SHP77 (cell line): ENCODE measurements at places on chromosomes 16 and 17.
A peak's percentile ranks its signal among the peaks of the same experiment; 100 is the strongest.

- DNase-seq = peak; percentile 27
Measured at GRCh38 chr17:75472119-75472518, 15.7 kb downstream of the TMEM94 start.

DNA sequence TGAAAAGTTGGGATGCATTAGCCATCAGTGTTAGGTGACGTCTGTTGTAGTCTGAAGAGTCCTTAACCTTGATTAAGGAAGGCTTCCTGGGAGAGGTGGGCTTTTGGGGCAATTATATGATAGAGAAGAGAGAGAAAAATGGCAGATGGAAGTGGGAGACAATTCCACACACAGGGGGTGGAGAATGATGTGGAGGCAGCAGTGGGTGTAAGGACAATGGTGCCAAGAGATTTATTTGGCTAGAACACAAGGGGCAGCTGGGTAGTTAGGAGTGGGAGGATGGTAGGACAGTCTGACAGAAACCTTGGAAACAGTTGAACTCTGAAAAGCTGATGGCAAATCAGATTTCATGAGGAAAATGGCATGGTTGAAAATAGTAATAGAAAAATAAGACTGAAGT is 10.7 kb upstream of the DUSP14 start:
- no peak for DNase-seq

DNA sequence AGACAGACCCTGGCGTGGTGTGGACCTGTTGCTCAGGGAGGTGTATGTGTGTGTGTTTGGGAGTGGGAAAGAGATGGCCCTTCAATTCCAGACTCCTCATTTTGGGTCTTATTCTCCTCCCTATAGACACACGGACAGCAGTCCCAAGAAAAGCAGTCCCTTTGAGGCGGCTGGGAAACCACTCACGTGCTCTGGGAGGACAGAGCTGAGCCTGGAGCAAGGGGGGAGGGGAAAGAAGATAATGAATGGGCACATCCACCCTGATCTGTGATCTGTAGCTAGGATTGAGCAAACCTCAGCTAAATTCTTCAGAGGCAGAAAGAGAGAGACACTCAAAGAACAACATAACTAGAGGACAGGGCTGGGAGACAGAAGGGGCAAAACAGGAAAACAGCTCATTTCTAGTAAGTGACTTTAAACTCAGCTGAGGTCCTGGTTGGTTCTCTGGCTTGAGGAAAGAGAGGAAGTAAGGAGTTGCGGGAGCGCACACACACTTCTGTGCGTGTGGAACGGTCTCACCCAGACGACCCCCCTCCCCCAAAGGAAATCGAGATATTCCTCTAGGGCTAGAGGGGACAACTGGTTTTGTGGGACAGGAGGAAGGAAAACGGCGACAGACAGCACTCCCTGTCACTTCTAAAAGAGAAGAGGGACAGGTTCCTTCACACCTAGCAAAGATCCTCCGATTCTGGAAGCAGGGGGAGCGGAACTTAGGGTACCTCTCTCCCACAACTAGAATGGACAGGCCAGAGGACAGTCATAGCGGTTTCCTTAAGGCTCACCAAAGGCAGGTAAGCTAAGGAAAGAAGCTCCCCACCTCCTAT is 658 bp downstream of the RAB5C start:
- DNase-seq = no peak

GRCh38 chr16:80804056-80804525 is 307 bp downstream of the CDYL2 start:
- no peak for DNase-seq

DNA sequence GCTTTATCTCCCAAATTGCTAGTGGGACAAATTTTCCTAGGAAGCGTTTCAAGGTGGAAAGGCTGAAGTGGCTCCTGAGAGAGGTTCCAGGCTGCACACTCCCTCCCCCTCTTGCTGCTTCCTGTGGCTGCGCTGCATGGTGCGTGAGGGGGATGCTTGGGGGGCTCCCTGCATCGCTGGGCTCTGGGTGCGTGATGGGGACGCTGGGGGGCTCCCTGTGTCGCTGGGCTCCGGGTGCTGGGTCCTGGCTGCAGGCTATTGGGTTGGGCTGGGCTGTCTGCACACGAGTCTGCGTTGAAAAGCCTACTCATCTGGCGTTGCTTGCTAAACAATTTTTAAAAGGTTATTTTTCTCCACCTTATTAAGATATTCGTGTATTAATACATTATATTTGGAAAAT is 30.1 kb downstream of the NDEL1 start:
- DNase-seq = no peak

DNA sequence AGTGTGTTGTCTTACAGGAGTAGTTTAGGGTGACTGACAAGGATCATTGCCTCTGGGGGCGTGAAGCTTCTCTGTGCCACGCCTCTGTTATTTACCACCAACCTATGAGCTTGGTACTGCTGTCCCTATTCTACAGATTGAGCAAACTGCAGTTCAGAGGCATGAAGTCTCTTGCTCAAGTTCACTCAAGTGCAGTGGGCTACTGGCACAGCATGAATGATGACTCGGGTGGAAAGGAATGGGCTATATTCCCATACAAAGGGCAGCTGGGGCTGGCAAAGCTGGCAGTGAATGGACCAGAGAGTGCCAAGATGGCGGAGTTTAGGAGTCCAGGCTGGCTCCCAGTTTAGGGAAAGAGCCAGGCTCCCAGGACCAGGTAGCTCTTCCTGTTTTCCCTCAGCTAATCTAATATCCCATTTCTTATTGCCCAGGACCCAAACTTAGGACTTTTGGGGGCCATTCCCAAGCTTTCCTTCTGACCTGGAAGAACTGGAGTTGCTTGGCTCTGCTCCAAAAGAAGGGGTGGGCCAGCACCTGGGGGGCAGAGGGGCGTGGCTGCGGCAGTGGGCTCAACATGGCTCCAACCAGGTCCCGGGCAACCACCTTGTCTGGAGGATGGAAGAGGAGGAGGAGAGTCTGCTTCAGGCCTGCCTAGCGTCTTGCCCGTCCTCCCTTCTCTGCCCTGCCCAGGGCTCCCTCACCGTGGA is 12.9 kb downstream of the PLK1 start:
- DNase-seq = no peak

DNA sequence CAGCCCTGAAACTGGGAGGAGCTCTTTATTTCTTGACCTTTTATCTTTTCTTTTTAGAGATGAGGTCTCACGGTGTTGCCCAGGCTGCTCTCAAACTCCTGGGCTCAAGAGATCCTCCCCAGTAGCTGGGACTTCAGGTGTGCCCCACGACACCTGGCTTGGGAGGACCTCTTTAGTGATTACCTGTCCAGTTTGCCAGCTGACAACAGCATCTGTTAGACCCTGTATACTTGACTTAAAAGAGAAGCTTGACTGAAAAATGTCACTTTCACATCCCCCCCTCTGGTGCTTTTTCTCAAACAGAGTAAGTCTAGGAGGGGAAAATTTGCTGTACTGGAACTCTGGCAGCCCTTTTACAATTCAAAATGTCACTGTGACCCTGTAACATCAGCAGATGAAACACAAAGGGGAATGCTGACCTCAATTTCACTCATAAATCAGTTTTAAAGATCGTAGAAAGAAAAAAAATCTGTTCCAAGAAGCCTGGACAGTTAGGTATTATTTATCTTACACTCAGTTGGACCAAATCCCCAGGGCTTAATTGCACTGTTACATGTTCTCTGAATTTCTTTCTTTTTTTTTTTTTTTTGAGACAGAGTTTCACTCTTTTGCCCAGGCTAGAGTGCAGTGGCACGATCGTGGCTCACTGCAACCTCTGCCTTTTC is 1.8 kb upstream of the ERN1 start:
- no peak for DNase-seq

DNA sequence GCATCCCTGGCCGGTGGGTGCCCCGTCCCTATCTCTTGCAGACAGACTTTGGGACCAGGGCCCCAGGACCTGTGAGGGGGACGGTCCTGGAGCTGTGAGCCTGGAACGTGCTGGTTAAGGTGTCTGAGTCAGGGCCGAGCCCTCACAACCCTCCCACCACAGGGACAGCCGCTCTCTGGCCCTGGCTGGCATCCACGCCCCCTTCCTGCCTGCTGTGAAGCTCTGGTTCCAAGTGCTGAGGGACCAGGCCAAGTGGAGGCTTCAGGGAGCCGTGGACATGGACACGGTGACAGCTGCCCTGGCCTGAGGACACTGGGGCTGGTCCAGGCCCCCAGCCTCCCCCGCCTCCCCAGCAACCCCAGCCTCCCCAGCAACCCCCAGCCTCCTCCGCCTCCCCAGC is 6.6 kb downstream of the TSR3 start:
- no peak for DNase-seq

DNA sequence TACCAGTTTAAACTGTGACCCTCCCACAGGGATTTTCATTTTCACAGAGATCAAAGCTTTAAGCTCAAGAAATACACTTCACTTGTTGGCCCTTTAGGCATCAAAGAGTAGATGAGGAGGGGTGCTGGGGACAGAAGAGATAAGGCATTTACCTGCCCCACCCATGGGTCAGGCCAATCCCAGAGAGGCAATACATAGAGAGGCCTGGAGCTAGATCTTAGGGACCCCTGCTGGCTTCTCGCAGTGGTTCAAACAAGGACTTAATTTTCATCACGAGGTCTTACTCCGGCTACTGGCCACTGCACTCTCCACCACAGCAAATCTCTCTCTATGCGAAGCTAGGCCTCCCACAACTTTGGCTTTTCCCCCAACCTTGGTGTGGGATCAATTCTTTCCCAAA is 46.6 kb downstream of the NOG start:
- DNase-seq = no peak

DNA sequence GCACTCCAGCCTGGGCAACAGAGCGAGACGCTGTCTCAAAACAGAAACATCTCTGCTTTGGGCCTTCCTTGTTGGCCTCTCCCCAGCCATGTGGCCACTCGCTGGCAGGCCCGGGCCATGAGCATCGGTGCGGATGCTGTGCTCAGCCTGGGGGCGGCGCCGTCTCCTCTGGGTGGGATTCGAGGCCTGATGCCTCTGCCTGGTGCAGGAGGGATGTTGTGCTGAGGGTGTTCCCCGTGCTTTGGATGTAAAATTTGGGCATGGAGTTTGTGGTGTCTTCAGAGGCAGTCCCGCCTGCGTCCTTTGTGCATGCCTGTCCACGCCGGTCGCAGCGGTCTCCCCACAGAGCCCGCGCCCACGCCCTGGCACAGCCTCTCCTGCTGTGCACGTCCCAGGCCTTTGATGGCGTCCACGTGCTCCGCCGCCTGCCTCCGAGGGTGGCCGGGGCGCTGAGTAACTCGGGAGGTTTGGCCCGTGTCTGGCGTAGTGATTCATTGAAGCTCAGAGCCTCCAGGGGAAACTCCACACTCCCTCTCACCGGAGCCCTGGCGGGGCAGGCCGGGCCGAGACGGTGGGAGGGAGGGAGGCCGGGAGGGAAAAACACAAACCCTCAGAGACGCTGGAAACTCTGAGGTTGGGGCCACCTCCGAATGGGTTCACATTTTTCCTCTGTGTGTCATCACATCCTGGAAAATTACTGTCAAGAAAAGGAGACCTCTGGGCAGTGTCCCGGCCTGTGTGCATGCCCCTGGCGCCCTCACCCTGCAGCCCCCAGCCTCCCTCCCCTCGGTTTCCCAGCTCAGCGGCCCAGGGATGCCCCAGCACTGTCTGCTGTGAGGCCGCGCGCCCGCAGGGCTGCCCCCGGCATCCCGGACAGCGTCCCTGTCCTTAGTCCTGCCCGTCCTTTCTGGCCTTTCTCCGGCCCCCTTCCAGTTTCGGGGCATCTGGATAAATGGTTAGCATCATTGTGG is 19.0 kb downstream of the CENPX start:
- no peak for DNase-seq

GRCh38 chr16:3774156-3774767 is 56.9 kb upstream of the TRAP1 start:
- no peak for DNase-seq

DNA sequence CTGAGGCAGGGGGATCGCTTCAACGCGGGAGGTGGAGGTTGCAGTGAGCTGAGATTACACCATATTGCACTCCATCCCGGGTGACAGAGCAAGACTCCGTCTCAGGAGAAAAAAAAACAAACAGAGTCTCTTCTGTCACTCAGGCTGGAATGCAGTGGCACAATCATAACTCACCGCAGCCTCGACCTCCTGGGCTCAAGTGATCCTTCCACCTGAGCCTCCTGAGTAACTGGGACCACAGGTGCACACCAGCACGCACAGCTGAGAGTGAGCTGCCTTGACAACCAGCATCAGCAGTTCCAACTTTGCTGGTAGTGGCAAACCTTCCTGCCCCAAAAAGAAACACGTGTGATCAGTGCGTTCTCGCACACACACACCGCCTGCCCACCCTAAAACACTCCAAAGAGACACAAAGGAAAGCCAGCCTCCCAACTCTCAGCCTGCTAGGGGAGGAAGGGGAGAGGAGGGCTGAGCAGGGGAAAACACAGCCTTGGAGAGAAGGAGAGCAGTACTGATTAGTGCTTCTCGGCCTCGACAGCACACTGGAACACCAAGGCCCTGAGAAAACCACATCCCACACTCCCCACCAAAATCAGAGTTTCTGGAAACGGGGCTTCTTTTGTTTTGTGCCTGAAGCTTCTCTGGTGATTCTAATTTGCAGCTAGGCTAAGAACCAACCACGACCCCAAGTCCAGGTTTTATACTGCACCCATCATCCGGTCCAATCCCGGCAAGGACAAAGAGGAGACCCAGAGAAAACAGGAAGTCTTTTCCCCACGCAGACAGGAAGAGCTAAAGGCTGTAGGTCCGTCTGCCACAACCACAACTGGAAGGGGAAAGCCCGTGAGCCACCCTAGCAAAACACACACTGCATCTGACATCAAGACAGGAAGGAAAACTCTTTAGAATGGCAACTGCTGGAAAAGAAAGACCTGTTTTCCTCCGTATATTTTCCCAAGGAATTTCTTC is 28.8 kb downstream of the ZCCHC14 start:
- DNase-seq = no peak

DNA sequence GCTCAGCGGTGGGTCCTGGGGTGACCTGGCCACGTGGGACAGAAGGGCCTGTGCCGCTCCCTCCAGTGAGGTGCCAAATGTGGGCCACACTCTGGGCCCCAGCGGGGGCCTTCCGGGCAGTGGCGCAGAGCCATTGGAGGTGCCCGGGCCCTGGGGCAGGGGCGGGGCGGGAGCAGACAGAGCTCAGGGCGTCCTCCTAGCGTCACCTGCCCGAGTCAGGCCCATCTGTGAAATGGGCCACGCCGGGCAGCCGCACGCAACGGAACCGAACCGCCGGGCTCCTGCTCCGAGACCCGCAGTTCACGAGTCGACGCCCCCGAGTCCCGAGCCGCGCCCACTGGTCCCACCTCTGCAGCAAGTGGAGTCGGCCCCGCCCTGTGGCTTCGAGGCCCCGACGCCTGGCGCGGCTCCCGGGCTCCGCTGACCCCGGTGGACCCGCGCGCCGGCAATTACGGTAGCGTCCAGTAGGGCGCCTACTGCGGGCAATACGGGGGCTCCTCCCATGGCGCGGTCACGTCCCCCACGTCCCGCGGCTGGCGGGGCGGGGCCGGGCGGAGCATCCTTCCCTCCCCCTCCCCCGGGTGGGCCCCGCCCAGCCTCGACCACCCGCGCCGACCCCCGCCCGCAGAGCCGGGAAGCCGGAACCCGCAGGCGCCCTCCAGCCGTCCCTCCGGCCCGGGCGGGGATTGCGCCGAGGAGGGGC is 1.9 kb downstream of the SLC16A3 start:
- no peak for DNase-seq

- DNase-seq = no peak
Measured at GRCh38 chr17:1956134-1956533, 69.0 kb downstream of the RTN4RL1 start.
